Left ventricle myocardium superior (tissue), 1 donor: ENCODE measurements at places on chromosomes 16 and 17. TPM values are rescaled to one million over a fixed set of nuclear protein-coding genes. Genes with fewer than 3 reads are reported as not detected.

GRCh38 chr17:32912218-32912897, 15.6 kb upstream of the TMEM98 start:
- peak; percentile 60 for DNase-seq

- no peak for DNase-seq
Observed at GRCh38 chr16:49556606-49557446, 183.2 kb downstream of the C16orf78 start.

DNA sequence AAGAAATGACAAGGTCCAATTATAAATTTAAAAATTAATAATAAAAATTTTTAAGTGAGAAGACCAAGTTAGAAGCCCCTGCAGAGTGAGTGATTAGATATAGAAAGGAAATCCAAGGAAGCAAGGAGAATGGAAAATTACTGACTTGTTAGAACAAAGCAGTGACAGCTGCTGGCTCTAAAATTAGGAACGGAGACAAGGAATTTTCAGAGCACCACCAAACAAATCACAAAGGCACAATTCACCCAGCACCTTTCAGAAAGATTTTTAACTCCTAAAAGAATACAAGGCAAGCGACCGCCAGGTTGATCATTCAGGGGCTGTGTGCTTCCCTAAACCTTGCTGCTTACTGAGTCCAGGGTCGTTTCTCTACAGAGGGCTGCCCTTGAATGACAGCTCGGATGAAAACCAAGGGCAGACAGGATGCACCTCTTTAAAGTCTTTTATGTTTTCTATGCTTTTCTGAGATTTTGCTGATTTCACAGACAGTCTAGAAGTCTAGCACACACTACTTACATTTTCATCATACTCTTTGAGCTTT, 45.4 kb upstream of the GINS3 start:
- no peak for DNase-seq

DNA sequence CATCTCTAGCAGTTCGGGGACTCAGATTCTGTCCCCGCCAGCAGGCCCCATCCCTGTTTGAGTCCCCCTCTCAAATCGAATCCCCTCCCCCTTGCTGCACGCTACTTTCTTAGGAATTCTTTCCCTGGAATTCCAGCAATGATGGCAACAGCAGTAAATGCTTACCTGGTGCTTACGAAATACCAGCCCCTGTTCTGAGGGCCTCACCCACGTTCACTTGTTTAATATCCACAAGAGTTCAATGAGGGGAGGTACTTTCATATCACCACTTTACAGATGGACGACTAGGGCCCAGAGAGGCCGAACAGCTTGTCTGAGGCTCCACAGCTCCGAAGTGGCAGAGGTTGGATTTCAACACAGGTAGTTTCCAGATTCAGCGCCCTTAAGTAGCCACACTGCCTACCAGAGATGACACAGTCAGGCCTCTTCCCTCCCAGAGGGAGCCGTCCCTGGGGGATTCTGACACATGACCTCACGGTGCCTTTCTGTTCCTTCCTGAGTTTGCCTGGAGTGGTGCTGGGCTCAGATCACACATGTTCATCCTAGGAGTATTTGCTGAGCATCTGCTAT, 120.7 kb upstream of the GSE1 start:
- DNase-seq: no peak

EMP2 gene
- 96.4 TPM for total RNA-seq

- no peak for DNase-seq
Observed at GRCh38 chr17:80998118-80998747, 6.6 kb downstream of the CHMP6 start.

DNA sequence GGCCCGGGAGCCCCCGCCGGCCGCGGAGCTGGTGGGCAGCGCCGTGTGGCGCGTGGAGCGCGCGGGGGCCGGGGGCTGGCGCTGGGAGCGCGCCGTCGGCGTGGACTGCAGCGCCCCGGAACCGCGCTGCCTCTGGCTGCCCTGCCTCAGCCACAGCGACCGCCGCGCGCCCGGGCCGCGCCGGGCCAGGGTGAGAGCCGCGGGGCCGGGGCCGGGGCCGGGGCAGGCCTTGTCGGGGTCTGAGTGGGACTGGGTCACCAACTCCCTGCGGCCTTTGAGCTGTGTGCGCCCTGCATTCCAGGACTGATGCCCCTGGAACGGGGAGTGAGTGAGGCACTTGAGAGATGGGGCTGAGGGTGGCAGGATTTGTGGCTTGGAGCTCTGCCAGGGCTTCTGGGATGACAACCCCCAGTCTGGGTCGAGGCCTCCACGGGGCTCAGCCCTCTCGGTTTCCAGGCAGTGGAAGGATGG, 25.7 kb downstream of the ARHGAP23 start:
- peak; percentile 52 for DNase-seq
